ENCODE measurements at places on chromosomes 7 and 10.

- no peak for DNase-seq
Observed at GRCh38 chr10:8064436-8064835, 9.9 kb downstream of the GATA3 start.

- DNase-seq, result no peak
Observed at GRCh38 chr7:151686826-151687225, 167.1 kb upstream of the RHEB start.

DNA sequence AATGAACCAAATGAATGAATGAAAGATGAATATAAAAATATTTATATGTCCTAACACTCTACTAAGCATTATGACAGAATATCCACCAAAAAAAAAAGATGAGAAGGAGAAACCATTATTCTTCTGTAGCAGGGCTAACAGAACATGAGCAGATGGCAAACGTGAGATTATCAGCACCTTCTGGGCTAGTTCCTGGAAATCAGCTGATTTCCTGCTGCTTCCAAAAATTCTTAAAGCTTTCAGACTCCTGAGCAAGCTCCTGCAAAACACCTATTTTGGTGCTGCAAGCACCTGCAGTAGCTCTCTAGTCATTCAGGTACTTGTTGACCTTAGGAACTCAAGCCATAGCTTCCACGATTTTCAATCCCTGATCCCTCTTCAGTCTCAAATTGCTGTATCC, 51.8 kb downstream of the NPSR1 start:
- DNase-seq, result no peak

DNA sequence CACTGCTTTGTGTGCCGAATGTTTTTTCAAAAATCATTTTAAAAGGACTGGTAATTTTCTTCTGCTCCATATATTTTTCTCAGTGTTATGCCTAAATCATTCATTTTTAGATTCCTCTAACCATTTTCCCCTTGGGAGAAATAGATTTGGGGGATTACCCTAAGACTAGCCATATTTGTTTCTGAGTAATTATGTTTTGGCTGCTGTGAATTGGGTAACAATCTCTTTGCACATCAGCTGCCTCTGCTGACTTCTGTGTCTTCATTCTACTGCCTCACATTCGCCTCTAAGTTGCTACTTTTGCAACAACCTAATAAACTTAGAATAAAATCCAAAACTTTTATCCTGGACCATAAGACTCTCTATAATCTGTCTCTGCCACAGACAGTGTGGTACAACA, 18.5 kb upstream of the MRC1 start:
- DNase-seq, result no peak

GRCh38 chr10:2980791-2981360, 86.5 kb upstream of the PFKP start:
- no peak for DNase-seq

DNA sequence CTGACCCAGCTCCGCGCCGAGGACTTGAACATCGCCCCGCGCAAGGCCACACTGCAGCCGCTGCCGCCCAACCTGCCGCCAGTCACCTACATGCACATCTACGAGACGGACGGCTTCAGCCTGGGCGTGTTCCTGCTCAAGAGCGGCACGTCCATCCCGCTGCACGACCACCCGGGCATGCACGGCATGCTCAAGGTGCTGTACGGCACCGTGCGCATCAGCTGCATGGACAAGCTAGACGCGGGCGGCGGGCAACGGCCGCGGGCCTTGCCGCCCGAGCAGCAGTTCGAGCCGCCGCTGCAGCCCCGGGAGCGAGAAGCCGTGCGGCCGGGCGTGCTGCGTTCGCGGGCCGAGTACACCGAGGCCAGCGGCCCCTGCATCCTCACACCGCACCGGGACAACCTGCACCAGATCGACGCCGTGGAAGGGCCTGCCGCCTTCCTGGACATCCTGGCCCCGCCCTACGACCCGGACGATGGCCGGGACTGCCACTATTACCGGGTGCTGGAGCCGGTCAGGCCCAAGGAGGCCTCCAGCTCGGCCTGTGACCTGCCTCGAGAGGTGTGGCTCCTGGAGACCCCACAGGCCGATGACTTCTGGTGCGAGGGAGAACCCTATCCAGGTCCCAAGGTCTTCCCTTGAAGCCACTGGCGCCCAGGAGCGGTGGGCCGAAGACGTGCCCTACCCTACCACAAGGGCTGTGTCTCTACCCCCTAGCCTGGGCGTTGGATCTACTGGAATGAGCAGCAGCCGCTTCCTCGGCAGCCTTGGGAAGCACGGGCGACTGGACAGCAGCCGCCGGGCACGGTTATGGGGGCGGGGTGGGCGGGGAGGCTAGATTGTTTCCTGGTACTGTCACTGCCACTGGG, 945 bp downstream of the ADO start:
- no peak for DNase-seq

DNA sequence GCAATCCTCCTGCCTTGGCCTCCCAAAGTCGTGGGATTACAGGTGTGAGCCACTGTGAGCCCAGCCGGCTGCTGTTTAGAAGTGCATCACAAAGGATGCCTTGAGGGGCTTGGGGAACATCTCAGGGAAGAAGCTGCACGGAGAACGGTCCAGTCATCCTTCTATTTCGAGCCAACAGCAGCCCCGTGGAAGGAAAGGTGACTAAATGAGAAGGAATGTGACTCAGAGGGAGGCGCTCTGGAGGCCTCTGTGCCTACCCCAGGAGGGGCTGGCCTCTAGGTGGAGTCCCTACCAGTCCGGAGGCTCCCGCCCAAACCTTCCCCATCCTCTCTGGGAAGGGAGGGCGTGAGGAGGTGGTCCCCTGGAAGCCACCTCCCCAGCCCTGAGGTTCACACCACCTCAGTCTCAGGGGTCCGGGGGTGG, 76.2 kb downstream of the CTBP2 start:
- no peak for DNase-seq

DNA sequence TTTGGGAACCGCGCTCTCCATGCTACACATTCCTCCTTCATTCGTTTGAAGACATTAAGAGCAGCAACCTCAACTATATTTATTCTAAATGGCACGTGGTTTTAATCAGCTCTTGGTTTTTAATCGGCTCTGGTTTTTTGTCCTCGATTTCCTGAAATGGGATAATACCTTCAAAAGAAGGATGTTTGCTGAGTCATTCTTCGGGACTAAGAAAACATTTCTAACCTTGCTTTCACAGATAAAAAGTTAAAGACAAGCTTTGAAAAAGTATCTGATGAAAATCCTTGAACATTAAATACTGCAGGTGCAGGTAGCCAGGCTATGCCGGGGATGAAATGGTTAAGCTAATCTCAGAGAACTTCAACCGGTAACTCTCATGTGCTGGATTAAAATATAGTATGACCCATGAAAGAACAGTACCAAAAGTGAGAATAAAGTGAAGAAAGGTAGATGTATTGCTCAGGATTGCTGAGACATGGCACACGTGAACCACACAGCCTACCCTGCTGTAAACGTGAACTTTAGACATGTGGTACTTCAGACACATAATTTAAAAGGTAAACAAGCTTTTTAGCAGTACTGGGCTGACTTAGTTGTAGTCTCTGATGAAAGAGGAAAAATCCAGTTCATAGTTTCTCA, 89.1 kb downstream of the PTPRN2 start:
- no peak for DNase-seq

GRCh38 chr7:45726883-45727282, 146.0 kb downstream of the CCDC201 start:
- DNase-seq, result no peak

DNA sequence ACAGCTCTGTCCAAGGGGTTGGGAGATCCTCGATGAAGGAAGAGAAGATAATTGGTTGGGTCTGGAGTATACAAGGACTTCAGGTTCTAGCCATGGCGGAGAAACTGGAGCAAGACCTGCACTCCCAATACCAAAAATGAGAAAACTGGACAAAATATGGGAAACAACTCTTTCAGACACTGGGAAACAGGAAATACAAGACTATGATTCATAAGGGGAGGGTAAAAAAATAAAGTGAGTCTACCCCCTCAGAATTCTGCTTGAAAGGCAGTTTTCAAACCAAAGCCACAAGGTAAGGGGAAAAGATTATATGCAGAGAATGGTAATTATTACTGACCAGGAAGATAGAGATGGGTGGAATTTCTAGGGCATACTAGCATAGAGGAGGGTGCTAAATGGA, 10.2 kb upstream of the SEC61G start:
- no peak for DNase-seq

DNA sequence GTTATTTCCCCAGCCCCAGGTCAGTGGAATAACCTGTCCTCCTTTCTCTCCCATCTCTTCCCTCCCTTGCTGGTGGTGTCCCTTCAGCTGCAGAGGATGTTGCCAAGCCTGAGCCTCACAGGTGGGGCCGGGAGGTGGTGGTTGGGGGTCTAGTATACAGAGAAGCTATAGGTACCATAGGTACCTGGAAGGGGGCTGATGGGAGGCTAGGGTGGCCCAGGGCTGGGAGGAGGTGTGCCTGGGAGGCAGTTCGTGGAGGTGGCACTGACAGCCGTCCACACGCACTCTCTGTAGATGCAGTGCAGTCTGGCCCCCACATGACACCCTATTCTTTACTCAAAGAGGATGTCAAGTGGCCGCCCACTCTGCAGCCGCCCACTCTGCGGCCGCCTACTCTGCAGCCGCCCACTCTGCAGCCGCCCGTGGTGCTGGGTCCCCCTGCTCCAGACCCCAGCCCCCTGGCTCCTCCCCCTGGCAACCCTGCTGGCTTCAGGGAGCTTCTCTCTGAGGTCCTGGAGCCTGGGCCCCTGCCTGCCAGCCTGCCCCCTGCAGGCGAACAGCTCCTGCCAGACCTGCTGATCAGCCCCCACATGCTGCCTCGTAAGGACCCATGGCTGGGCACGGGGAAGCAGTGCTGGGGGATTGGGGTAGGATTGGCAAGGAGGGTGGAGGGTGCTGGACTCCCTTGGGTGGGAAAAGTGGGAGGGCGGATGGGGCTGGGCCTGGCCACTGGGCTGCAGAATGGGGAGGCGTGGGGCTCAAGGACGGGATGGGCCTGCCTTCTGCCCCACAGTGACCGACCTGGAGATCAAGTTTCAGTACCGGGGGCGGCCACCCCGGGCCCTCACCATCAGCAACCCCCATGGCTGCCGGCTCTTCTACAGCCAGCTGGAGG, 9.5 kb downstream of the IRF5 start:
- DNase-seq, result no peak

DNA sequence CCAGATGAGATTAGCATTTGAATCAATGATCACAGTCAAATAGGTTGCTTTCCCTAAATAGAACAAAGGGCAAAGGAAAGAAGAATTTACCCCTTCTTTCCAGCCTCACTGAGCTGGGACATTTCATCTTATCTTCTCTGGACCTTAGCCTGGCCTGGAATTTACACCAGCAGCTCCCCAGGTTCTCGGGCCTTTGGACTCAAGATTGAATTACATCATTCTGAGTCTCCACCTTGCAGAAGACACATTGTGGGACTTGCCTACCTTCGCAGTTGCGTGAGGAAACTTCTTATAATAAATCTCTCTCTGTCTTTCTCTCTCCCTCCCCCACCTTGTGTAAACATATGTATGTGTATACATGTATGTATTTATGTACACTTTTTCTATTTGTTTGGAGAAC, 732.4 kb downstream of the IPMK start:
- DNase-seq, result no peak

GRCh38 chr10:3192856-3193635, 20.5 kb upstream of the PITRM1 start:
- no peak for DNase-seq

DNA sequence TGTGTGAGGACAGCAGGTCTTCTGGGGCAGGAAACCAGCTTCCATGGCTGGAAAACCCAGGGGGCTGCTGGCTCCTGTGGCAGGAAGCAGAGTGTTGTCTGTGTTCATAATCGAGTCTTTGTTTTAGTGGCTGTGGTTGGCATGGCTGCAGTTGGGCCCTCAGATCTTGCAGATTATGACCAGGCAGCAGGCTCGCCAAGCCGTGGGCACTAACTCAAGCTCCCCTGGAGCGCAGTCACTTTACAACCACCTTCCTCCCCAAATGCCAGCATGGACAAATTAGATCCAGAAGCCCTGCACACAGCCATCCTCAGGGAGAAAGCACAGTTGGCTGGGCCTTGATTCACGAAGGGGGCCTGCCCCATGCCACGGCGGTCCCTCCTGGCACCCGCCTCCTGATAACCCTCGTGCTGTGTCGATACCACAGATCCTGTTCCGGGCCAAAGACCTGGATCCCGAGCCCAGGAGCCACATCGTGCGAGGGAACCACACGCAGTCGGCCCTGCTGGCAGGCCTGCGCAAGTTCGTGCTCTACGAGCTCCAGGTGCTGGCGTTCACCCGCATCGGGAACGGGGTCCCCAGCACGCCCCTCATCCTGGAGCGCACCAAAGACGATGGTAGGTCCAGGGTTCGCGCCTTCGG, 552.5 kb upstream of the FOXK1 start:
- DNase-seq, result no peak

- no peak for DNase-seq
Observed at GRCh38 chr10:73888514-73888913, 14.2 kb upstream of the CAMK2G start.

DNA sequence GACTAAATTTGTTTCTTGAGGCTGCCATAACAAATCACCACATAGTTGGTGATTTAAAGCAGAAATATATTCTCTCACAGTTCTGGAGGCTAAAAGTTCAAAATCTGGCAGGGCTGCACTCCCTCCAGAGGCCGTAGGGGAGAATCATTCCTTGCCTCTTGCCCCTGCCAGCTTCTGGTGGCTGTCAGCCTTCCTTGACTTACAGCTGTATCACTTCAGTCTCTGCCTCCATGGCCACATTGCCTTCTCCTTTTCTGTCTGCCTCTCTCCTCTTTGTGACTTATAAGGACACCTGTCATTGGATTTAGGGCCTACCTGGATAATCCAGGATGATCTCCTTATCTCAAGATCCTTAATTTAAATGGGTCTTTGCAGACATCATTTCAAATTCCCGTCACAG, 5.8 kb upstream of the LRRC4 start:
- no peak for DNase-seq

GRCh38 chr10:49737474-49738201, 24.5 kb downstream of the OGDHL start:
- no peak for DNase-seq

GRCh38 chr7:144632724-144633123, 203.1 kb downstream of the TPK1 start:
- DNase-seq, result no peak

DNA sequence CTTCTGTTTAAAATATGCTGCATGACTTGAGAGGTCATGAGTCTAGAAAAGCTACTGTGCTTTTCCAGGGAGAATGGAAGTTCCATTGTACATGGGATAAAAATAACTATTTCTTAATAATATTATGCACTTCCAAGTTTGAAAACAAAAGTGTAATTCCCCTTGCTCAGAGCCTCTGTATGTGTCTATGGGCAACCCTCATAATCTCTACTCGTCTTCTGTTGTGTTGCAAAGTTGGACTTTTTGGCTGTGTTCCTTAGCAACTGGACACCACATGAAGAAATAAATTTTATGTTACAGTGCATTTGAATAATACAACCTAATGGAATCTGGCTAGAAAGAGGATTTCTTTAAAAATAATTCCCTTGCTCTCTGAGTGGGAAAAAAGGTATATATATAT, 242.6 kb downstream of the TWIST1 start:
- DNase-seq, result no peak

All from stimulated activated CD4-positive, alpha-beta T cell treated with anti-CD3 and anti-CD28 coated beads, Interleukin-15, amount 100 ng/mL, for 48 hours (primary cell).